GM18507 (cell line): ENCODE measurements at places on chromosomes 2 and 18.

GRCh38 chr18:63887424-63887823 lies at the start of gene SERPINB2:
SERPINB2 (plus strand) TSS chr18:63887705; CDS start chr18:63891445, 3,740 bp downstream.
- DNase-seq = no peak

GRCh38 chr18:74856928-74857327 lies 259.3 kb downstream of the ZNF407 start:
- no peak for DNase-seq

DNA sequence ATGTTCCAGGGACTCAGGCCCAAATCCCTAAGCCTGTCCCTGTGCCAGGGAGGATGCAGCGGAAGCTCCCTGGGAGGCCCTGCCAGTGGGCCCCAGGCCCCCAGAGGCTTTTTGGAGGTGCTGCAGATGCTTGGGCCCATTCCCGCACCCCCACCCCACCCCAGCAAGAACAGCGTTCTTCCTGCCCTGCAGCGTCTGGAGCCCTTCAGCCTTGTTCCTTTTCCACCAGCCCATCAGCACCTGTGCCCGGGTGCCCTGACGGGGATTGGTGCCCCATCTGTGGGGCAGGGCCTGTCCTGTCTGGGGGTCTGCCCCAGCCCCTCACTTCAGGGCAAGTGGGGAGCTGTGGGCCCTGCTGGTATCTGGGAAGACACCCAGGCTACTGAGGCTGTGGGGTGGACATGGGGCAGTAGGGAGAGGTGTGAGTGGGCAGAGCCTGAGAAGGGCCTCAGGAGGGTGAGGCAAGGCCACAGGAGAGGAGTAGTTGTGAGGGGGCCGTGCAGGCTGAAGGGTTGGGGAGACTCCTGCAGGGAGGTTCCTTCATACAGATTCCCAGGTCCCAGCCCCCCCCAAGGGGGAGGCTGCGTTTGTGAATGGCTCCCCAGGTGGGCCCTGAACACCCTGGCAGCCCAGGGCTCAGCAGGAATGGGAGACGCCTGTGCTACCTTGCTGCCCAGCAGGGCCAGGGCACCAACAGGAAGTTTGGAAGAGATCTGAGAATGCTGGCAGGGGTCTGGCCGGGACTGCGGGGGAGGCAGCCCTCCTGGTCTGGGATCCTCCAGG lies 2.4 kb downstream of the RNPEPL1 start:
- no peak for DNase-seq

GRCh38 chr18:49890041-49890440 lies 76.7 kb upstream of the ACAA2 start:
- DNase-seq = no peak

- DNase-seq = no peak
Measured at GRCh38 chr2:222563936-222564335, 92.0 kb downstream of the FARSB start.
